Stimulated activated CD4-positive, alpha-beta T cell treated with anti-CD3 and anti-CD28 coated beads, Interleukin-4, amount 100 ng/mL, for 1 hour (primary cell): ENCODE measurements at places on chromosomes 1 and 21.

- no peak for DNase-seq
Observed at GRCh38 chr1:185862235-185862634, 128.0 kb downstream of the HMCN1 start.

GRCh38 chr1:165524639-165525285 lies 19.0 kb upstream of the LRRC52 start:
- no peak for DNase-seq

DNA sequence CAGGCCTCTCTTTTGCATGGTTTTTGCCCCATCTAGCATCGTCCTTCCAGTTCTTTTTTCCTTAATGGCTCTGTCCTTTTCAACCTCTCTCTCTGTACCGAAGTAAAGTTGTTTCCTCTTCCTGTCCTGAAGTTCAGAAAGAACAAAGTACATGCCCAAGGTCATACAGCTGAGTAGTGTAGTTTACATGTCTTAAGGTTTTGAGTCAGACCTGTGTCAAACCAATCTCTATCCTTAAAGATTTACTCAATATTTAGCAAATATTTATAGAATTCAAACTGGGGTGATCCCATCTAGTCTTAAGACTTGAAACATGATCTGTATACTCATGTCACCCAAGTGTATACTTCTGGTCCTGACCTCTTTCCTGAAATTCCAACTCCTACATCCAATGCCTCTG lies 118.7 kb upstream of the SGIP1 start:
- no peak for DNase-seq

DNA sequence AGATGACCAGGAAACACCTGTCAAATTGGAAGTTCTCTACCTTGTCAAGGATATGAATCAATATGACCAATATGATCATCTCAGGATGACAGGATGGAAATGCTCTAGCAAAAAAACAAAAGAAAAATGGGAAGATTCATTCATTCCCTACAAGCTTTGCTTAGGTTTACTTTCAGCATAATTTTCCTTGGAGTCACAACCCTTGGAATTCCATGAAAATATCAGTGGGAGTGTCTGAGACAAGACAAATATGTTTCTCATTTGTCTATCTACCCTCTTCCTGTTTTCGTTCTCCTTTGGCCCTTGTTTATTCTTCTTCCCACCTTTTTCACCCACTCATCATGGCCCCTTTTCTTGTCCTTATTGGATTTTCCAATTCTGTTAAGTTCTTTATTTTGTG lies 50.6 kb downstream of the COLGALT2 start:
- DNase-seq = no peak

DNA sequence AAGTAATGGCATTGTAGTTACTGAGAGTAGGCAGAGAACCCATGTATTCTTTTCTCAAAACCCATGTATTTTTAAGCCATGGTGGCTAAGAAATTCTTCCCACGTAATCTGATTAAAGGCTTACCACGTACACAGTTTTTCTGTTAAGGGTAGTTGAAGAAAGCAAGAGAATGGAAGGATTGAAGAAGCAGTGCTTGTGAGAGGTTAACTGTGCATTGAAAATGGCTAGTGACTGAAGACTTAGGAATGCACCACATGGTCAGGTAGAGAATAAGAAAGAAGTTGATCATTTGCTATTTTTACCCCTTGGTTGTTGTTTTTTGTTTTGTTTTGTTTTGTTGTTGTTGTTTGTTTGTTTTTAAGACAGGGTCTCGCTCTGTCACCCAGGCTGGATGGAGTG lies 178.9 kb upstream of the SNX7 start:
- no peak for DNase-seq

DNA sequence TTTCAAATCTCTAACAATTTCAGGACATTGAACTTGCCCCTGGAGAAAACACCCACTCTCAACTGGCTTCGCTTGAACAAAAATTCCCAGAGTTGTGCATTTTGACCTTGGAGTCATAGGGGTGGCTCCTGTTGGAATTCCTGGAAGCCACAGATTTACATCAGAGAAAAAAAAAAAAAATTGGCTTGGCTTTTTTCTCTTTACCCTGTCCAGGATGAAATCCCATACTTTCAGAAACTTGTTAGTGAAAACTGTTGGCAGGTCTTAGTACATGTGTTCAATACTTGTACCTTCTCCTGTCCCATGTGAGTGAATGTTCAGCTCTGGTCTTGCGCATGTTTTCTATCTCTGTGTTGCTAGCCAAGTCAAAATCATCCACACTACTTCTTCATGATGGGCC lies 228.8 kb downstream of the TGFB2 start:
- no peak for DNase-seq

DNA sequence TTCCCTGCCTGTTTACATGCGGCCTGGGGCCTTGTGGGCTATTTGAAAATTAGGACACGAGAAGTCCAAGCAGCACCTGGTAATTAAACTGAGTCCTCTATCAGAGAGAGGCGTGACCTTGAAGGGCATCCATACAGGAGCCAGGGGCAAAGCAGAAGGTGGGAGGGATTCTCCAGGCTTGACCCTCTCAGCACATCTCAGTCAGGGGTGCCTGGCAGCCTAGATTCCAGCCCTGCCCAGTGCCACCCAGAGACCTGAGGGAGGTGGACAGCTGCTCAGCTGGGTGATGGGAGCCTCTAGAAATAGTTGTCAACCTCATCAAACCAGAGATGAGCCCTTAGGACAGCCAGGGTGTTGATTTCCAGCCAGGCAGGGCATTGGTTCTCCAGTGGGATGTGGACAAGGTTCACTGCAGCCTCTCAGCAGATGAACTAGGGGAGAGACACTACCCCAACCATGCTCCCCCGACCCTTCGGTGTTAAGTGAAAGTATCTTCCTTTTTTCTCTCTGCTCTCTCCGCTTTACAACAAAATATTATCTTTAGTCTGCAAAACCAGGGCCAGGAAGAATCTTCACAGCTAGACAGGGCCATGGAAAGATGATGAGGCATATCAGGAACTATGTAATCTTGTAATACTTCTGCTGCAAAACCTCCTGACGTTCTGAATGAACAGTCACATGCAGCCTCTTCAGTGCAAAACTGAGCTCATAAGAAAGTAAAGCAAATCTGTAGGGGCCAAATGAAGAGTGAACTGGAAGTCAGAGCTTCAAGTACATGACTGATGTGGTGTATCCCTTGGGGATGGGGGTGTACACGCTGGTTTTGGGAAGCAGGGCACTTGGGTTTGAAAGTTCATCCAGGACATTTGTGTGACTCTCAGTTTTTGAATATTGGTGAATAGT lies 35.9 kb upstream of the ATP5PO start:
- DNase-seq = no peak

DNA sequence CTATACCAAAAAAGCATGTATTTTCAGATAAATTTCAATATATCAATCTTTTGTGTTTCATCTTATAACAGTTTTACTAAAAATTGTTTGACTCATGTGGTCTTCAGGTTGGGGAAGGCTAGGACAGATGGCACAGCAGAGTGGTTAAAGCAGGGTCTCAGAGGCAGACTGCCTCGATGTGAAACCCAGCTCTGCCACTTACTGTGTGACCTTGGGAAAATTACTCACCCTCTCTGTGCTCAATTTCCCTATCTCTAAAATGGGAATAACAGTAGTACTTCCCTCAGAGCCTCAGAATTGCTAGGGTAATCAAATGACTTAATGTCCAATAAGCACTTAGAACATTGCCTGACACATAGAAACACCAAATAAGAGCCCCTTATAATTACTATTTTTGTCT lies 262.1 kb upstream of the FMN2 start:
- no peak for DNase-seq

GRCh38 chr21:33061233-33061632 lies 8.7 kb upstream of the OLIG1 start:
- no peak for DNase-seq

- DNase-seq = no peak
Observed at GRCh38 chr1:22471610-22472009, 20.0 kb downstream of the ZBTB40 start.

GRCh38 chr1:3060601-3061551 lies 8.1 kb upstream of the PRDM16 start:
- DNase-seq = no peak

DNA sequence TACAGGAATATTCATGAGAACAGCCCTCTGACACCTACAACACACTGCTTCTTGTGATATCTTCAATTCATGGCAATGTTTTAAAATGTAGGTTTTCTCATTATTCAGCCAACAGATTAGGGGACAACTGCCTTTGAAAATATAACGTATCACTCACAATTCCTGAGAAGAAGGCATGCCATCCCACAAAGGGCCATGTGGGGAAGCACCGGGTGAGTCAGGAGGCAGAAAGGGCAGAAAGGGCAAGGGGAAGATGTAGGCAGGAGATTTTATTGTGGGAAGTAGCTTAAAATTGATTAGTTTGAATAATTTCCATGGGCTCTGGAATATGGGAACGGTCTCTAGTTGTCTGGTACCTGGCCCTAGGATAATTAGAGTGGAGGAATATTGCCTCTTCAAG lies 165.7 kb downstream of the HHIPL2 start:
- DNase-seq = no peak

- no peak for DNase-seq
Observed at GRCh38 chr21:19853061-19853460, 1145.1 kb upstream of the NCAM2 start.

DNA sequence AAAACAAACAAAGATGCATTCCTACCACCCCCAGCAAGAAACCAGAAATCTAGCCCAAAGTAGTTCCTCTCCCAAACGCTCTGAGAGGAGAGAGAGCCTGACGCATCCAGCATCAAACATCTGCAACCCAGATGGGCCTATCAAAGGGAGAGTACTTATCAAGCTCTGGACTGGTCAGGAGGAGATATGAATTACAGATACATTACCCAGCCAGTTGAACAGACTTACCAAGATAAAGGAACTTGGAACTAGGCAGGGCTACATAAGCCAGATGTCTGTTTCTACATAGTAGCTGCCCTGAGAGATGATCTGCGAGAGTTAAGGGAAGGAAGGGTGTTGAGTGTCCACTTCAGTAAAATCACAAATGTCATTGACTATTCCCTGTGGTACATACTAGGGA lies 138.4 kb downstream of the PAPPA2 start:
- DNase-seq = no peak

GRCh38 chr1:211305044-211305443 lies 21.6 kb upstream of the TRAF5 start:
- no peak for DNase-seq

- DNase-seq = peak; percentile 97
Observed at GRCh38 chr21:37220981-37221664, 46.0 kb downstream of the VPS26C start.

DNA sequence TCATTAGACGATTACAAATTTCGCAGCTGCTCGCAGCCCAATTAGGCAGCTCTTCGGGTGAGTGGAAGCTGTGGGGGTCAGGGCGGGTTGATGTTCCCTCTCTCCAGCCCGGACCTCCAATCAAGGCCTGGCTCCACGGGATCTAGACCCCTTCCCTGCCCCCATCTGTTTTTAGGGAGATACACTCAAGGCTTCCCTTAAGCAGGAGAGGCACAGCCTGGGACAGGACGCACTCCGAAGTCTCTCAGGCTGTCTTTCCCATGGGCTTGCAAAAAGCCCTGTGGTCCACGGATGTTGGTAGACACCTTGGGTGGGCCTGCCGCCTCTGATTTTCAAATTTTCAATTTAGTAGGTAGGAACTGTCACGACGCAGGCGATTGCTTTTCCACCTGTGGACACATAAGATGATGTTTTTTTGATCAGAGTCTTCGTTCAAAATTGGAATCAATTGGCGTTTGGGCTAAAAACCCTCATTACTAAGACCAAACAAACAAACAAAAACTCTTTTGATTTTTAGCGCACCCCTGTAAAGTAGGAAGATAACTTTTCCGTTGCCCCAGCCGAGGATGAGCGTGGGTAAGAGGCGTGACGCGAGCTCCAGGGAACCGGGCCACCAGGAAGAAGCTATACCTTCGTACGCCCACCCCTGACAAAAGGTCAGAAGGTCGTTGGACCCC lies 2.5 kb upstream of the LHX8 start:
- no peak for DNase-seq

DNA sequence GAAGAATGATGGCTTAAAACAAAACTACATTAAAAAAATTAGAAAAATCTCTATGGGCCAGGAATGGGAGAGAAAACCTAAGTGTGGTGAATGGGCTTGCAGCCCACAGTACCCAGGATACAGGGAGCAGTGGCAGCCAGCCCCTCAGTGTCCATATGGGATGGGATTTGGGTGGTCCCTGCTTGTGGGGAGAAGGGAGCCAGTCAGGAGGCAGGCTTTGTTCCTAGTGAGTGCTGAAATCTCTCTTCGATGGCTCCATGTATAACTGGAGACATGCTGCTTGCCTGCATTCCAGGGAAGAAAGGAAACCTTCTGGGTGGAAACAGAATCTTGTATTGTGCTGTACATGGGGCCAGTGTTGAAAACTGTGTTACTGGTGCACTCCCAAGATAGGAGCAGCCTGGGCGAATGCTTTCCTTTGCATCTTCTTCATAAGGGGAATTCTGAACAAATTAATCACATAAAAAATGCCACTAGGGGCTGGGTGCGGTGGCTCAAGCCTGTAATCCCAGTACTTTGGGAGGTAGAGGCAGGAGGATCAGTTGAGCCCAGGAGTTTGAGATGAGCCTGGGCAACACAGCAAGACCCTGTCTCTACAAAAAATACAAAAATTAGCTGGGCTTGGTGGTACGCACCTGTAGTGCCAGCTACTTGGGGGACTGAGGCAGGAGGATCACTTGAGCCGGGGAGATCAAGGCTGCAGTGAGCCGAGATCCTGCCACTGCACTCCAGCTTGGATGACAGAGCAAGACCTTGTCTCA lies 36.0 kb downstream of the PTPRU start:
- DNase-seq = no peak

DNA sequence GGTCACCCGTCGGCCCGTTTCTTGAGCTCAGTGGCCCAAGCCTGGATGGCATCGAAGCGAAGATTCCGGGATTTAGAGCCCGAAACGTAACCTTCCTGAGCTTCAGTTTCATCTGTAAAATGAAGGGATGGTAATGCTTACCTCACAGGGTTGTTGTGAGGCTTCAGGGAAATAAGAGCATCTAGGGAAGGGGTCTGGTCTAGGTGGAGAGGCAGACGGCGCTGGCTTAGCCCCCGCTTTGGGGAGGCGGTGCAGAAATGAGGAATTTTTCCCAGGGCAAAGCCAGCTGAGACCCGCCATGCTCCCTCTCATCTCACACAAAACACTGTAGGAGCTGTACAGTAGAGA lies 717 bp upstream of the MYCL start:
- no peak for DNase-seq

GRCh38 chr1:55803429-55803828 lies 588.3 kb upstream of the USP24 start:
- DNase-seq = no peak

DNA sequence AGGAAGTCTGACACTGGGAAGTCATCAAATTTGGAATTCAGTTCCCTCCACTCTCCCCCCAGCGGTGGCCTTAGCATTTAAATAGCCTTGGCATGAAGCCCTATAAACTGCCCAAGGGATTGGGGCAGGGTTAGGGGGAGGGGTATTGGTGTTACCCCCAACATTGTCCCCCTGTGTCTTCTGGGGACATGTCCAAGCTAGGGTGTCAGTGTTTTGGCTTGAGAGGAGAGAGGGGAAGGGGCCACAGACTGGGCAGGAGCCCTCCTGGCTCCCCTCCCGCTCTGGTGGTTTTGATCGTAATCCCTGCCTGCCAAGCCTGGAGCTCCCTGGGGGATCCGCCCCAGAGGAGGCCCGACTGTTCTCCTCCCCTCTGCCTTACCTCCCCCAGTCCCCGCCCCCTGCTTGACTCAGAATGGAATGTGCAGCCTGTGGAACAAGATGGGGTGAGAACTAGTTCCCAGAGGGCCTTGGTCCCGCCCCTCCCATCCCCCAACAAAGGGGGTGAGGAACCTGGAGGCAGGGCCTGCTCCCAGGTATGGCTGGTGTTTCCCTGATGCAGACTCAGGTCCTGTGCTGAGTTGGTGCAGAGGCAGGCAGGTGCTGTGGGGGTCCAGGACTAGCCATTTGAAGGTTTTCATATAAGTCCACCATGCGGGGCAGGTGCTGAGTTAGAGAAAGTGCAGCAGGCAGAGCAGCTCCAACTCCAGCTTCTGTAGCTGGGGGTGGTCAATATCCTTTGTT lies 7.4 kb downstream of the SOX13 start:
- DNase-seq = no peak
